ENCODE measurements at places on chromosomes 6 and 20.

DNA sequence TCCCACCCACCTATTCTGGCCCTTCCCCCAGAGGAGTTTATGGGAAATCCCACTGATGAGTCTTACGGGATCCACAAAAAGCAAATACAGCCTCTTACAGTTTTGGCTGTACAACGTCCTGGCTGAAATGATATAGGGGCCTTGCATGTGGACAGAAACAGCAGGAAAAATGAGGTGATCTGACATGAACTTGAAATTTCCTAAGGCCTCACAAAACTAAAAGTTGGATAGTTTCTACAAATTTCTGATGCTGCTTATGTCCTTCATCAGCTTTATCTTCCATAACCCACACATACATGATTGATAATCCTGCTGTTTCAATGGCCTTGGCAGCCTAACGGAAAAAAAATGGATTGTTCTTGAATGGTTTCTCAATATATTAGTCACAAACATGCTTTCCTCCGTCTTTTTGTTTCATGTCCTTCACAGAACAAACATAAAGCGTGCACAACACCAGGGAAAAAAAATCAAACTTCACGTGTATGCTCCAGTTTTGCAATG, 118.8 kb downstream of the BMP5 start:
- no peak for DNase-seq

- DNase-seq = no peak
Measured at GRCh38 chr6:148432462-148433195, 90.0 kb downstream of the SASH1 start.

DNA sequence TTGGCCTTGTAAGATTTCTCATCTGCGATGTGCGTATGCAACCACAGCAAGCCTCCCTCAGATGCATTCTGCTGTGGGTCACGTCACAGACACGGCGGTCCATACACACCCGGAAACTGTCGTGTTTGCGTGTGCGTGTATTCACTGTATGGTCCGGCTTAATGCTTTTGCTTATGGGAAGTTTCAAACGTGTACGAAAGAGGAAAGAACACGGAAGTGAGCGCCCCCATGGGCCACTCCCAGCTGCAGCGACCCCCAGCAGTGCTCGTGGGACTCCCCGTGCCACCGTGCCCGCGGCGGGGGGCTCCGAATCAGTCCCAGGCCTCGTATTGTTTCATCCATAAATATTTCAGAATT, 10.2 kb downstream of the DLL1 start:
- DNase-seq = no peak

GRCh38 chr6:140921366-140922226, 1211.1 kb upstream of the GJE1 start:
- DNase-seq = no peak

DNA sequence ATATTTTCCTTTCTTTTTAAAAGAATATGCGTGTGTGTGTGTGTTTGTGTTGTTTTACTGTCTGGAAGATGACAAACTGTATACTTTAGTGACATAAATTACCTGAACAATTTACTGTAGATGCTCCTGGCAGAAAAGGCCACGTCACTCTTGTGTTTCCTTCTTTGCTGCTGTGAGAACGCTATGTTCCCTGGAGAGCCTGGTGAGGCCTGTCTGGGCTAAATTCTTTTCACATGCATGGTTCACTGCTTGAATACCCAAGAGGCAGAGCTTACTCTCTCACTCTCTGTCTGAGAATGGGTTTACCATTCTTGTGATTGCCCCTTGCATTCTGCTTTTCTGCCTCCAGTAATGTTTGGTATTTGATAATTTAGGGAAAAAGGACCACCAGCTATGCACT, 64.3 kb downstream of the EDN1 start:
- DNase-seq = no peak

- DNase-seq = no peak
Measured at GRCh38 chr6:157912326-157912725, 69.3 kb upstream of the SYNJ2 start.

DNA sequence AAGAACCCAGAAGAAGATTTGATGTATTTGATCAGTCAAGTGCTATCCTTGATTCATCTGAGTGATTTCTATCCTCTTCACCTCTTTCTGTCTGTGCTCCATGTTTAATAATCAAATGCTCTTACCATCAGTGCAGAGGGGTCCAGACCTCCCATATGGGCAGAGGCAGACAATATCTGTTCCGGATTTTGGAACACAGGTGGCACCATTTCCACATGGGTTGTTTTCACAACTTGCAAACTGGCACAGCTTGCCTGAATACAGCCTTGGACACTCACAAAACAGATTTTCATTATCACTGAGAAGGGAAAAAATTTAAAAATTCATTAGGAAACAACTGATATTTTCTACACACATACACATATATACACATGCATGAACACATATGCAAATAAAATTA, 228.5 kb downstream of the PHF3 start:
- no peak for DNase-seq

DNA sequence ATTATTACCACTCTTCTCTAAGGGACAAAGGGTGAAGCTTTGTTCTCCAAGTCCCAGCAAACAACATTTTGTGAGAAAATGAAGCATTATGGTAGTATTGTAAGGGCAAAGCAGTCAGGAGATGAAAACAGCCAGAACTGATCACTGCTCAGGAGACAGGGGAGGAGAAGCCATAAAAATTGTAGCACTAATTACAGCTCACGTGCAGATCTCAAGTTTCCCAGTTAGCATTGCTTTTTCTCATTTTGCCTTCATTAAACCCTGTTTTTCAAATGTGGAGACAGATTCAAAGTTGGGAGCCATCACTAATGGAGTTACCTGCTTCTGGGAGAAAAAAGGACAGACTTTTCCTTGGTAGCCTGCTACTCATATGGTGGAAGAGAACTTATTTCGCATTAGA, 210.9 kb upstream of the PDE10A start:
- DNase-seq = no peak

- DNase-seq = no peak
Measured at GRCh38 chr6:138405816-138406413, 1.9 kb downstream of the HEBP2 start.

DNA sequence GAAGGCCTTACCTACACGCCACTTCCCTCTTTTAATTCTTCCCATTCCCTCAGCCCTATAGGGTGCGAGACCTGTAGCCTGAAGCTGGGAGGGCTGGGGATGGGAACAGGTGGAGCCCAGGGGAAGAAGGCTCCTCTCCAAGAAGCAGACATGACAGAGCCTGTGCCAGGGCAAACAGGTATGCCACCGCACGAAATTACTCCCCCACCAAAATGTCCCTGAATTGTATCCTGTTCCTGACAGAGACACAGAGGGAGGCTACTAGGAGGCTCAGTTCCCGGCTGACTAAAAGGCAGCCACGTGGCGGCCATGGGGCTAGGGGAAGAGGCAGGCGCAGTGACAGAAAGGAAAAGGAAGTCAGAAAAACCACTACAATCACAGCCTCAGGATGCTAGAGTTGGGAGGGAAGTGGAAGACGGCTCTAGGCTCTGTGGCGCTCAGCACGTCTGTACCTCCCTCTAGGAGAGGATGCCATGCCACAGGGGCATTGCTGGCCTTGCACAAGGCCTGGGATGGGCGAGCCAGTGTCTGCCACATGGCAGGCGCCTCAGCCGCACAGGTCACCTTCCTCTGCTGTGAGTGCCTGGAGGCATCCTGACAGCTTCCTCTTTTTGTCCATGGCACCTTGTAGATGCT, 27.7 kb downstream of the TFEB start:
- no peak for DNase-seq

GRCh38 chr6:149046822-149047246, 270.7 kb upstream of the TAB2 start:
- no peak for DNase-seq

DNA sequence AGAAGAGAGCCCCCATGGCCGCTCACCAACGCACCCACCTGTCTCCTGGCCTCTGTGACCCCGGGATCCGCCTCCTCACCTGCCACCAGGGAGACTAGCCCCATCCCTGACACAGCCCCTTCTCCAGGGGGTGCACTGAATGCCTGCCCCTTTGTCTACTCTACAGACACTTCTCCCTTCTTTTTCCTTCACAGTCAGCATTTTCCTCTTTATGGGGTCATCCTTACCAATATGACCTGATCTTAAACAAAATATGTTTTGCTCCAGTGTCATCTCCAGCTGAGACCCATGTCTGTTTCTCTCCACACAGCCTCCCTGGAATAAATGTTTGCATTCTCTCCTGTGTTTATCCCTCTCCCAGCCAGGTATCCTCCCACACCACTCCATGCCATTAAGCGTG, 14.6 kb upstream of the CCR6 start:
- DNase-seq = no peak

DNA sequence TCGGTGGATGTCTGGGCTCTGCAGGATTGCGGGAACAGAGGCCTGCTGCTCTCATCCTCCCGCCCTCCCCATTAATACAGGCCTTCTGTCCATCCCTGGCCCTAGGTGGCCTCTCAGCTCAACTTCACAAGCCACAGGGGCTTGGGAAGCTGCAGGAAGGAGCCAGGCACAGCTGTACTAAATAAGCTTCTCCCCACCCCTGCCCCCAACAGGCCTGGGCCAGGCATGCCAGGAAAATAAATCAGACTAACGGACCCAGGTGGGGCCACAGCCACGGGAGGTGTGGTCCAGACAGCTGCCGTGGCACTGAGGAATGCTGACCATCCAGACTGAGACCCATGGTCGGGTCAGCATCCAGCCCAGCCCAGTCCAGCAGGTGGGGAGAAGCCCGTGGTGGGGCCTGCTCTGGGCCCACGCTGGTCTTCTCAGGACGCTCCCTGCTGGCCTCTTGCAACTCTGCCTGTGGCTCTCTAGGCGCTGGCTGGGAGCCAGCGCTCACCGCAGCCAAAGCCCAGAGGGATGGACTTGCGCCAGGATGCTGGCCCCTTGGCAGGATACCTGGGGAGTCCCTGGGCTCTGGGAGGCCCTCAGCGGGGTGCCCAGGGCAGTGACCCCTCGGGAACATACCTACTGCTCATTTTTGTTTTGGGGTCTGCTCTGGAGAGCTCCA, 8.6 kb upstream of the YTHDF1 start:
- no peak for DNase-seq

- no peak for DNase-seq
Measured at GRCh38 chr6:48691420-48691819, 580.4 kb upstream of the PTCHD4 start.

DNA sequence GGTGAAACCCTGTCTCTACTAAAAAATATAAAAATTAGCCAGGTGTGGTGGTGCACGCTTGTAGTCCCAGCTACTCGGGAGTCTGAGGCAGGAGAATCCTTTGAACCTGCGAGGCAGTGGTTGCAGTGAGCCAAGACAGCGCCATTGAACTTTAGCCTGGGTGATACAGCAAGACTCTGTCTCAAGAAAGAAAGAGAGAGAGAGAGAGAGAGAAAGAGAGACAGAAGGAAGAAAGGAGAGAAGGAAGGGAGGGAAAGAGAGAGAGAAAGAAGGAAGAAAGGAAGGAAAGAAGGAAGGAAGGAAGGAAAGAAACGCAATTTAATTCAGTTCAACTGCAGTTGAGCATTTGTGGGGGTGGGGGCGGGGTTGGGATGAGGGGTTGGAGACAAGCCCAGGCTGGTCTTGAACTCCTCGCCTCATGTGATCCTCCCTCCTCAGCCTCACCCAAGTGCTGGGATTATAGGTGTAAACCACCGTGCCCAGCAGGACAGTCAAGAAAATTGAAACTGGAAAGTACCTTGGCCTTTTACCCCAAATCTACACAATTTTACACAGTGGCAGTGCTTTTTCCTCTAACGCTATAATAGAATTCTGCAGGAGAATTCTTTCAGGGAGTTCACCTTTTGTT, 30.5 kb downstream of the TRIM27 start:
- DNase-seq = no peak

- no peak for DNase-seq
Measured at GRCh38 chr6:85673198-85674139, 30.8 kb upstream of the SYNCRIP start.

DNA sequence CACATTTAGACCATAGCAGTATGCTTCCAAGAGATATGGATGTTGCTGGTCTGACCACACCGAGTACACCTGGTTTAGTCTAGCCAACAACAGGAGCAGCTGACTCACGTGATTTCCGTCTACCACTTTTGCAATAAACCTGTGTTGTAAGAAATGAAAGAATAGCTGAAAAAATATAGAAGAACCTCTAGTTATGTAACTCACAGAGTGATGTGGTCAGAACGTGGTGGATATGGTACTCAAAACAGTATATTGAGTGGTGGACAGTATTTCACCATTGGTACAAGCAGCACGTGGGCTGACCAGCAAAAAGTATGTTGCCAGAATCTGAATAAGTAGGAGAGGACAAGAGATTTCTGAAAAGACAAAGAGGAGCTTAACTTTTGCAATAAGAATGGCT, 226.9 kb downstream of the TBC1D7 start:
- no peak for DNase-seq

GRCh38 chr20:44856442-44856841, 29.1 kb upstream of the YWHAB start:
- no peak for DNase-seq

DNA sequence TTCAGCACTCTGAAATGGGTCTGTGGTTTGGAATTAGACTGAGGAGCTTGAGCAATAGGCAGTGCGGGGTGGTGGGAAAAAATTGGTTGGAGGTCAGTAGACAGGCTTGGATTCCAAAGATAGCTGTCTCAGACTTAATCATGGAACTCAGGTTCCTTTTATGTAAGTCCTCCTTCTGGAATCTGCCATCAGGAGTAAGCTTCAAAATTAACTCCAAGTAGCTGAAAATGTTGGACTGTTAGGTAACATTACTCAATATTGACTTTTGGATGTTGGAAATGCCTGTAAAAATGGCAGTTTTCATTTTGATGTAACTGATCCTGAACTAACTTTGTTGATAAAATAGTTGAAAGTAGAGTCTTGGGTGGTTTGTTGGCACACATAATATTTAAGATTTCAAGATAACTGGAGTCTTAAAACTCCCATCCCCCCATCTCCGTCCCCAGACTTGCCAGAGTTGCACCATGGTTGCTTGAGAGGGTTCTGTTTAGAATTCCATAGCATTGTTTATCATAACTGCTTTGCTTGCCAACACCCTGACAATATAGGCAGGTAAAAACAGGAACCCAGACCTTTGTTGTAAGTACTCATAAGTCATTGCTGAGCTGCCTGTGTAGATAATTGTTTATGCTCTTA, 83.0 kb downstream of the PHF20 start:
- DNase-seq = no peak

GRCh38 chr6:85395746-85396145, 54.1 kb upstream of the NT5E start:
- DNase-seq = no peak

DNA sequence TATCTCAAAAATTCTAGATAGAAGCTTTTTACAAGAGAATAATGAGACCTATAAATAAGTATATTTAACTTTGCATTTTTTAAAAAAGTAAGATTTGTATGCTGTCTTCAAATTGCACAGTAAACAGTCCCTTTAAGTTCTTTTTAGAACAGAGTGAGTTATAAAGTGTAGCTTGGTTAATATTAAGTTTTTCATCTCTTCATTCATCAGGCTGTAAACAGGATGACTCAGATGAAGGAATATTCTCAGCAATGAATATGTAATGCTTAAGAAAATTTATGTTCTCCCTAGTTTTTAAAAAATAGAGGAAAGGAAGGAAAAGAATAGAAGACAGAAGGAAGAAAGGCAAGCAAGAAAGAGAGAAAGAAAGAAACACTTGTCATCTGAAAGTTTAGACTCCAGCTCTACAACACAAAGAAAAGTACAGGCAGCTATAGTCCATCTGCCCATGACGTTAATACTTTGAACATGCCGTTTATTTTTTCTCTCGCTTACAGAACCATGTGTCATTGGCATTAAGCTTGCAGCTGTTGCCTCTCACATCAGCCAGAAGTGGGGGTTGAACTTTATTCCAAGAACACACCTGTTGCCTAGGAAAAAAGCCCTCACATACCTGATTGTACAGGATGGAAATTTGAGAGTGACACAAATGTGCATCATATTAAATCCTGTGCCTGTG, 36.1 kb downstream of the CAP2 start:
- DNase-seq = no peak

GRCh38 chr6:144372611-144373594, 87.8 kb downstream of the UTRN start:
- DNase-seq = no peak

- DNase-seq = no peak
Measured at GRCh38 chr20:45836841-45837240, 3.2 kb downstream of the SNX21 start.

Data from stimulated activated CD8-positive, alpha-beta memory T cell treated with anti-CD3 and anti-CD28 coated beads, Interleukin-15, amount 100 ng/mL, for 48 hours (primary cell).